ENCODE measurements at places on chromosomes 1 and 21.
A peak's percentile ranks its signal among the peaks of the same experiment; 100 is the strongest.

DNA sequence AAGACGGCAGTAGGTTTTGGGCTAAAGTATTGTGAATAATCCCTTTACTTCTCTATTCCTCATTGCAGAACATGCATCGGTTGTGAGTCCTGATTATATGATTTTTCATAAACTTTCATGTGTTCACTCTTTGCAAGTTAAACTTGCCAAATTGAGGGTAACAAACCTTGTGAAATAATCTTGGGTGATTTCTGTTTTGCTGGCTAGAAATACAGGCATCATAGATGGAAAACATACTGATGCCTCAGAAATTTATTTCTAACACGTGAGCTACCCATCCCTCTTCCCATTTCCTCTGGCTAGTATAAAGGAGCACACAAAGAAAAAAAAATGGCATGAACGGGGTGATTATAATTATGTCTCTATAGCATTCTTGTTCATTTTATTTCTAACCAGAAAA, 39.6 kb downstream of the RGS5 start:
- no peak for ATAC-seq

DNA sequence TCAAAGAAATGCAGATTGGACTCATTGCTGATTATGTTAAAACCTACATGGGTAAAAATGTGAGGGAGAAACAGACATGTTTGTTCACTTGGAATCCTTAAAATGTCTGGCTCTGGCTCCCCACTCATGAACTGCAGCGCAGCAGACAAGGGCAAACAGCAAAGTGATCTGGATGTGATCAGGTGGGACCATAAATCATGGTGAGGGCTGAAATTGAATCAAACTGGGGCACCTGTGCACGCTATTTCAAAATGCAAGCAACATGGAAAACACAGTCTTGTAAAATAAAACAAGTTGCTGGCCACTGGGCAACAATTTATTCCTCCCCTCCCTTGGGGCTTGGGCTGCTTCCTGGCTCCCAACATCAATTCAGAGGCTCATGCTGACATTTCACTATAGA, 373.4 kb downstream of the SEC16B start:
- ATAC-seq: no peak

- ATAC-seq: peak; percentile 57
Measured at GRCh38 chr1:48572646-48573258, 100.7 kb upstream of the SPATA6 start.

DNA sequence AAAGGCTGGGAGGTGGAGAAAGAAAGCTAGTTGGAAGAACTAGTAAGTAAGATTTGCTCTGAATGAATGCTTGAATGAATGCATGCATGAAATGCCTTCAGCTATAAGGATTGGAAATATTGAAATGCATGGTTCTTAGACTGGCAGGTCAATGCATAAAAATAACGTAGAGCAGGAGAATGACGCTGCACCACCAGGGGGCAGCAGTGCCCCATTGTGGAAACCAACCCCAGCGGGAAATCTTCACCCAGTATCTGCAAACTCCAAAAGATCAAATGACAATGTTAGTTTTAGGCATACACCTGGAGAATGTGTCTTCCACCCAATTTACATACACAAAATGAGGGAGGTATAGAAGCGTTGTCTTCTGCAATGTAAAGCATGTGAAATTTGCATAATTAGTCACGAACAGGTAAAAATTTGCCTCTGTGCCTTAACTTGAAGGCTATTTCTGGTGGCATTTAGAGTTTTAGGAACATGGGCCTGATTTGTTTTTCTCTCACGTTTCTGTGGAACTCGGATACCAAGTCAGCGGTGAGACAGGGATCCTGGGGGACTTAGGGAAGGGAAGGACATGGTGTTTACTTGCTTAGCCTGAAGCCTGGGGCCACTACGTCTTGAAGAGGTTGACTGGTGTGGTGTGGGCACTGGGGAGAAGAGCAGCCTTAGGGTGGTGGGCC, 78.6 kb downstream of the HHAT start:
- ATAC-seq: peak; percentile 81

- ATAC-seq: no peak
Measured at GRCh38 chr1:175539986-175540385, 203.4 kb downstream of the TNR start.

- no peak for ATAC-seq
Measured at GRCh38 chr1:177471244-177471643, 300.5 kb downstream of the BRINP2 start.

GRCh38 chr1:121413821-121414220, 229.0 kb downstream of the SRGAP2C start:
- ATAC-seq: no peak

DNA sequence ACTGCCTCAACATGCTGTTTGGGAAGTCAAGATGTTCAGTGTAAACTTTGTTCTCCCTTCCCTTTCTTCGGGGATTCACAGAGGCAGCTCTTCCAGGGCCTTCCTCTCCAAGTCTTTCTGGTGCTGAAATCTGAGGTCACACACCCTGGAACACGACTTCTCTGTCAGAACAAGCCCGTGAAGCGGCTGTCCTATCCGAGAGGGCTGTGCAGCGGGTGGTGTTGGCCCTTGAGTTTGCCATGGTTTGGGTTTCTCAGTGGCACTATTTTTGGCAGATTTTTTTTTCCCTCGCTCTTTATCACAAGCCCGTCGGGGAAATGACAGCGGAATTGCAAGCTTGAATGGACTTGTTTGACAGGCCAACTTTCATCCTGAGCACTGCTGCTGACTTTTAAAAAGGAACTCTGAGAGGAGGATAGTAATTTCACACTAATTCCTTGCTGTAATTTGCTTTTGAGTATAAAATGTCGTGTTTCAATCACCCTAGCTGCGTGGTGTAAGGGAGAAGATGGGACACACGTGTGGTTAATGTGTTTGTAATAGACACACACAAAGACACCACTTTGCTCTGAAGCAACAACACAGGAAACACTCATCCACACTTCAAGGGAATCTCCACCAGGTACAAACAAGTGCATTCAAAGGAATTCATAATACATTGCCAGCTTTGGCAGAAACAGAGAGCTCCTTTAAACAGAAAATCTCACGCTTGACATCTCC, 60.1 kb upstream of the TARBP1 start:
- ATAC-seq: no peak

- ATAC-seq: peak; percentile 76
Measured at GRCh38 chr21:34510148-34511142, 1.6 kb downstream of the KCNE1 start.
